ENCODE measurements at places on chromosomes 3 and 15.

DNA sequence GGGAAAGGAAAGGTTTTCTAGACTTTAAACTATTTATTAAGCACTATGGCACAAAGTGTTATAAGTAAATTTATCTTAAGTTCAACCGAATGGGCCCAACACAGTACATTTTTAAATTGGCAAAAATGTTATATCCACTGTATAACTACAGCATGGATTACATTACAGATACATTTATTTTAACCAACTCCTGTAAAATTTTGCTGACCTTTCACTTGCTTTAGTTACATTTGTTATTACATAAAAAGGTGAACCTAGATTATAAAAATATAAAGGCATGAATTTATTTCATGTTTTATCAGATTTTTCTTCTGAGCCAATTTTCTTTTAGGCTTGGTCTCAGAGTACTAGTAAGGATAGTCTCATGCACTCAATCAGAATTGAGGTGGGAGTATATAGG lies 221.9 kb upstream of the GBE1 start:
- no peak for DNase-seq

DNA sequence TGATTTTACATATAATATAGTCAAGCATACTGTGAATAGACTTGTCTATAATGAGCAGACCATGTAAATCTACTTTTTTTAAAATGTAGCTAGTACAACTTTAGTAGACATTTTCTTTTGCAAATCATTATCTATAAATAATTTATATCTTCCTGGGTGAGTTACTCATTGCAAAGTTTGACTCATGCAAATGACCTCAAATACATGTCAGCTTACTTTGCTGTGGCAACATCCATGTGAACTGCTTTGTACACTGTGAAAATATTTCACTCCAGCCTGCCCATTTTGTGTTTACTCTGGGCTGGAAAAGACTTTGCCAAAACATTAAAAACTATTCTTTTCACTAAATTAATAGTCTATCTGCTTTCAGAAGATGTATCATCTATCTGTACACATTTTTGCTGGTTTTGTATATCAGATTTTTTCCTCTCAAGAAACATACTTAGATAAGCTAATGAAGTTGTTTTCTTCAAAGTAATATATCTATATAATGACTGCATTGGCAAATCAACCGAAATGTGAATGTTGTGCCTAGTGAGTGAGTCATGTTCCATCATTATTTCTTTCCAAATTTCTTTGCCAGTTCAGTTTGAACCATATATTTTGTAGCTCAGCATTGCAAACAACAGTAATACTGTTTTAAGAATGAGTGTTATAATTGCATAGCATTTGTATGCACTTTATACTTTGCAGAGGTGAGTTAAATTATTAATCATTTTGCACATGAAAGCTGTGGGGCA lies 26.5 kb downstream of the IGSF10 start:
- DNase-seq = no peak

DNA sequence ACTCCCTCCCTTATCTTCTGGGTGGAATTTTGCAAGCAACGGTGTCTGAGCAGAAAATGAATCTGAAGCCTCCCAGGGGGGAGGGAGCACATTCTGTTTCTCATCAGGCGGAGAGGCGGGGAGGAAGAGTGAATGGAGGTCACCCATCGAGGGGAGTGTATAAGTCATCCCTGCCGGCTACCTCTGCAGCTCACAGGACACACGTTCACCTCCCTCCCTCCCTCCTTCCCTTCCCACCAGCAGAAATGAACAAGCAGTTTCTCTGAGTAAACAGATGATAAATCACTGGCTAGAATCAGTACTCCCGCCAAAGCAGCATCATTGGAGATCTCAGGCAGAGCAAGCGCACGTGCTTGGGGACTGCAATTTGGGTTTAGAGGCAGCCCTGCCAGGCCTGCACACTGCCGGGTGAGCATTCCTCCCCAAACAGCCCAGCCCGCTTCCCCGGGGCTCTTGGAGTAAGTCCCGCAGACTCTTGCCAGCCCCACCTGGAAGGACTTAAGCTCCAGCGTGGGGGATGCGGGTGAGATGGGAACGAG lies 38.3 kb downstream of the CPN2 start:
- DNase-seq = peak; percentile 67

DNA sequence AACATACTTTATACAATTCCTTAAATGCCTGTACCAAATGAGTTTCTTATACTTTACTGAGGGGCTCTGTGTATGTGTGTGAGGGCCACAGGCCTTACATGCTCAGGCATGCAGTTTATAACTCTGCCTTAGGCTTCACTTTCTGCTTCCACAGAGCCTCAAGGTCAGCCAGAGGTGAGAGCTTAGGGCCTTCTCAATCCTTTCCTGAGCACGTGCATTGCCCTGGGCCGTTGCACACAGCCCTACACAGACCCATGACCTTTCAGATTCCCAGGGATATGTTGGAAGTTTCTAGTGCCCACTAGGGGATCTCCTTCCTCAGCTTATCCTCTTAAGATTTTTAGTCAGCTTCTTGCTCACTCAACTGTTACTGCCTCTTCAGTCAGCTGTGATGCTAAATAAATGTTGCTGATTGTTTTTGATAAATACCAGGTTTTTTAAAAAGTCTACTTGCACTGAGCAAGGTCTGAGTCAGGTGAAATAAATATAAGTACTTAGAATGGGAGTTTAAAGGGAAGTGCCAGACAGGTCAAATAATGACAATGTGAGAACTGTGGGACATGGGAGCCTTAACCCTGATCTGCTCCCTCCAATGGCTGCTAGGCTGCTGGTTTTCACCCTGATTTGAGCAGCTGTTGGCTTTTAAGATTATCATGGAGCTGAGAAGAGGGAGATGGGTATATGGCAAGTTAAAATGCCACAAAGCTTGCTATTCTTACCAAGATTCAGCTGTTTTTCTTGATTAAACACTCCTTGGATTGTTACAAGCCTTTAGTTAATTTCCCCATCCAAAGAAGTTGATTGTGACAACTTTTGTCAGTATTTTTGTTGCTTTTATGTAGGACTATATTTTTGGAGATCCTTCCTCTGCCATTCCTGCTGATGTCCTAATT lies 169.5 kb downstream of the PLD1 start:
- DNase-seq = no peak

- DNase-seq = no peak
These were observed 123.6 kb upstream of the SKOR1 start for GRCh38 chr15:67701669-67702068.

- DNase-seq = no peak
These were observed 592 bp downstream of the PGPEP1L start for GRCh38 chr15:99006904-99007495.

DNA sequence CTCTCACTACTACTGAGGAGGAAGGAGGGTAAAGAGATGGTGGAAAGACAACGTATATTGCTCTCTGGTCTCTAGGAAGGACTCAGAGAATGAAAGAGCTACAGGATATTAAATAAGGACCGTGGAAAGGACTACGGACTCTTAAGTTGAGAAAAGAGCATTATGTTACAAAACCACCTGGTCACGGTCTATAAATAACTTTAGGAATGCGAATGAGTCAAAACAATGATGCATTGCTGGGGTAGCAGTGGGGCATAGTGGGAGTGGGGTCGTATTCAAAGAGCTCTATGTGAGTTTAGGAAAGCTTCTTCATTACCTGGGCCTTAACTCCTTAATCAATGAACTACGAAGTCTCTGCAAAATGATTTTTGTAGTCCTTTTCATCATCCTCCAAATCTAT lies 295.7 kb upstream of the SOX14 start:
- DNase-seq = no peak

DNA sequence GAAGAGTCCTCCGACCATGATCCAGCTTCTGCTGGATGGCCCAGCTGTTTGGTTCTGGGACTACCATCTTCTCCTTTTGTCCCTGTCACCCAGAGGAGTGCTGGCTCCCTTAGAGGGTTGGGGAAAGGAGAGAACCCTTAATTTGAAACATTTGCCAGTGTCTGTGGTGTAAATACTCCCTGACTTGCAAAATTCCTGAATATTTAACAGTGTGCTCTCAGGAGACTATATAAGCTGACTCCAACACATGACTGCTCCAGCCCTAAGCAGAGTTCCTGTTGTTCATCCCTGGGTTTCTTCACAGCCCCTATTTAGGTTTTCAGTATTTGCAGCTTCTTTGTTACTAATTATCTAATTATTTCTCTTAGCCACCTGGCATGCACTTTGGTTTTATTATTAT lies 133.1 kb downstream of the CPNE4 start:
- DNase-seq = no peak

DNA sequence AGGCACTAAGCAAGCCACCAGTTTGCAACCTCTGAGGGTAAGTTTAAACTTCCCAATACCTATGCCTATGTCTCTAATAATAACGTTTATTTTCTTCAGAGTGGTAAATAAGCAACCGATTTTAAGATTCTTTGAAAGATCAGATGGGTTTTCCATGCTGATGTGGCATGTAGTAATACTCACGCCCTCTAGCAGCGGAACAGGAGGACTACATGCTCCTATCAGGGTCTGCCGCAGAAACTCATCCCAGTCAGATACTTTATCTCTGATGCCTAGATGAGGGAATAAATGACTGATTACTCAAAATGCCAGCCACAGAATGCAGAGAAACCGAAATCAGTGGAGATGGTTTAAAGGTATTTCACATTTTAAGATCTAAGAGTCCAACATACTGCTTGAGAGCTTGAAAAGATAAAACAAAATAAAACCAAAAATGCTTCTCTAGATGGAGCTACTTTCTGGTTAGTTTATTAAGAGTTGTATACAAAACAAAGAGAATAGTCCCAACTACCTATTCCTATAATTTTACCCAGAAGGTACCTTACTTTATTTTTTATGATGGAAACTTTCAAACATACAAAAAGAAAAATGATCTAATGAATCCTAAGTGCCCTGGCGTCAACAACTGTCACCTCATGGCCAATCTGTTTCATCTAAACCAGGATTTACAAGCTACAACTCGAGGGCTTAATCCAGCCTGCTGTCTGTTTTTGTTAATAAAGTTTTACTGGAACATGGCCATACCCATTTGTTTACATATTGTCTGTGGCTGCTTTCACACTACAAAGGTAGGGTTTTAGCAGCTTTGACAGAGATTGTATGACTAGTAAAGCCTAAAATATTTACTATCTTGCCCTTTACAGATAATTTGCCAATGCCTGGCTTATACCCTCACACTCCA lies 37.5 kb upstream of the STIMATE start:
- DNase-seq = peak; percentile 10

- no peak for DNase-seq
These were observed 45.3 kb downstream of the ROPN1B start for GRCh38 chr3:126014252-126014651.

GRCh38 chr3:141246224-141246957 lies 14.8 kb downstream of the PXYLP1 start:
- no peak for DNase-seq

GRCh38 chr3:195868866-195869412 lies 39.4 kb downstream of the TNK2 start:
- DNase-seq = no peak

DNA sequence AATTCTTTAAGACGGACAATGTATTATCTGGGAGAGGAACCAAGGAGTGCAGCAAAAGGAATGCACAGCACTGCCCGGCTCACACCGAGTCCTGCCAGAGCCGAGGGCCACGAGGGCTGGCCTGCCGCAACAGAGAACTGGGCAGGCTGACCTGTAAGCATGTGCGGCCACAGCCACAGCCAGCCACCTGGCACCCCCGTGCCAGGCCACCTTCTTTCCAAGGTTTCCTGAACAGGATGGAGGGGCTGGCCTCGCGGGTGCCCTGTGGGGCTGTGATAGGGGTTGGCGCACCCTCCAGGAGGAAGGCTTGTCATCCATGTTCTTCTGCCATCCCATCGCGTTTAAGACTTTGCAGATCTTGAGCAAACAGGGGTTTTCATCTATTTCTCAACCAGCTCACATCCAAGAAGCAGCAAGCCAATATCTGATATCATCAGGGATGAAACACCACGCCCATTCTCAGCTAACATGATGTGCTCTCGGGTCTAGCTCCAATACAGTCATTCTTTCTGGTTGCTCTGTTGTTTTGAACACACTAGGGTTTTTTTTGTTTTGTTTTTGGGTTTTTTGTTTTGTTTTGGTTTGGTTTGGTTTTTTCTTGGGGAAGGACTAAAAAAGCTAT lies 10.2 kb downstream of the CA12 start:
- DNase-seq = no peak

- no peak for DNase-seq
These were observed 35.5 kb downstream of the LEO1 start for GRCh38 chr15:51936105-51936478.

DNA sequence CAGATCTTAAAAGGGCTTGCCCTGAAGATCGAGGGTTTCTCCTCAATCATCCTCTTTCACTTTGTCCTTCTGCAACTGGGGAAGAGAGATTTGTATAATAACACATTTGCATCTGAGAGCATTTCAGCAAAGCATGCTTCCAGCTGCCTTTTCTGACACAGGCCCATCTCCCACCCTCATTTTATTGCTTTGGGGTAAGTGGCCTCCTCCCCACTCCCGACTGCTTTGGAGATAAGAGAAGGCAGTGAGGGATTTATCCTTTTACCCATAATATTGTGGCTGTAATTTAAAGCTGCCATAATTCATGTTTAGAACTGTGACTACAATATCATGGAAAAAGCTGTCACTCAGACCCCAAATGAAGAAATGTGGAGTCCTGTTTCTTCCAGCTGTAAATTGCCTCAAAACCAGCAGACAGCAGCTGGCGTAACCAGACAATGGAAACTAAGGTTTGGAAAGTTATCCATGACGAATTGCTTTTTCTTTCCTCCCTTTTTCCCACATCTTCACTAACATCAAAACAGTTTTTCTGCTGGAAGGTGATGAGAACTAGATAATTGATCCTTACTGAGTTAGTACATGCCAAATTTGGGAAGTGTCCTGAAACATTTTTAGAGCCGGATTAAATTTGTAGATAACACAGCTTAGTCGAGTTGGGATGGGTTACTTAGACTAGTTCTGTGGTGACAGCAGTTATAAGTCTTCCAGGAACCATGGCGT lies 104.2 kb upstream of the PFN2 start:
- DNase-seq = no peak

DNA sequence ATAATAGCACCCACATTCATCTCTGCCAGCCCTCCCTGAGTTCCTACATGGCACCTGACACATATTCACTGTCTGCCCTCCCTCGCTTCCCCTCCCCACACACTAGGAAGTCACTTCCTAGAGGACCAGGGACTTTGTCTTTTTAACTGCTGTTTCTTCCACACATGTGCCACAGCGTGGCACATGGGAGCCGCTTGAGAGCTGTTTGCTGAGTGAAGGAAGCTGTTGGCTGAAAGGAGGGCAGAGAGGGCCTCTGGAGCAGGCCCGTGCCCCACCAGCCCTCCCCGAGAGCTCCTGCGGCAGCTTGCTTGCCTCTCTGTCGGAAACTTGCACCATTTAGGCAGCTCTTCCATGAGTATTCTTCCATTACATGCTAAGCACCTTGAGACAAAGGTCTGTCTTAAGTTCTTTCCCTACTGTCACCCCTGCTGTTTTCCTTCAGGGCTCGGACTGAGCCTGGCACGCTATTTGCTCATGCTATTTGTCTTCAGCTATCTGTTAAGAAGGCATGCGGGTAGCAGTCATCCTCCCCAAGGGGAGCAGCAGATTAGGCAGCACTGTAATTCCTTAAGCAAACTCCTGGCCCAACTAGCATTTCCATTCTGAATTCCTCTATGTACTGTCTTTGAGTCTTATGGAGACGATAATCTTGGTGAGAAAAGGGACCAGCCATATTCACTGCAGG lies 72.2 kb downstream of the CACNA1D start:
- DNase-seq = no peak

GRCh38 chr15:64013179-64014062 lies 32.9 kb downstream of the DAPK2 start:
- DNase-seq = peak; percentile 23

All from hematopoietic multipotent progenitor cell (in vitro differentiated cells).